ENCODE measurements at places on chromosomes 12 and 14.

- no peak for DNase-seq
Measured at GRCh38 chr12:112892856-112893255, 13.9 kb upstream of the OAS1 start.

DNA sequence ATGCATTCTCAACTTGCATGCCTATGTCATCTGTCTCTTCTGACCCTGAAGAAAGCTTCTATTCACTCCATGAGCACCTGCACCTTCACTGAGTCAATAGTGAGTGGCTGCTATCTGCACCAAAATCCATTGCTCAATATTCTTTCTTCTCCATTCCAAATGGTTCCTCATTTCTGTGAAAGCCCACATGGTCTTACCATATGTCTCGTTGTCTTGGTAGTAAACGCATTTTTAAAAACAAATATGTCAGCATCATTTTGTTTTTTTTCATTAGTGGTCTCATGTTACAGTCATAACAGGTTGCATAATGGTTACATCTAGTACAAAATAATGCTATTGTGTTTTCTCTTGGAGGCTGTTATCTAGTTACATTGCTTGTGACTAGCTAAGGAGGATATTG is 106.9 kb upstream of the CPM start:
- no peak for DNase-seq

DNA sequence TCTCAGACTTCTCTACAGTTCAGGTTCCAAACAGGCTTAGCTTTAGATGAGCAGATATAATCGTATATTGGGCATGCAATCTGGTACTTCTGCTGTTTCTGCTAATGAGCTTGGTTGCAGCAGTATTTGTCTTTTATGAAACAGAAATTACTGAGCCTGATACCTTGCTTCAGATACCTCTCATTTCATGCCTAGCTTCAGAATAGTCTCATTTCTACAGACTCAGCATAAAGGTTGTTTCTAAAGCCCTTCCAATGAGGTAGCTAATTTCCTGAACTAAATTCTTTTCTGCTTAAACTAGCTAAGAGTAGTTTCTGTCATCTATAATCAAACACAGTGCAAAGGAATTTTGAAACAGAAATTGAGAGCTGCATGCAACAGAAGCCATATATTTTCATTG is 275.0 kb upstream of the KITLG start:
- DNase-seq, result no peak

GRCh38 chr14:56659964-56660551 is 80.5 kb downstream of the TMEM260 start:
- DNase-seq, result no peak

- DNase-seq, result no peak
Measured at GRCh38 chr14:38743966-38744584, 359.0 kb downstream of the SEC23A start.

DNA sequence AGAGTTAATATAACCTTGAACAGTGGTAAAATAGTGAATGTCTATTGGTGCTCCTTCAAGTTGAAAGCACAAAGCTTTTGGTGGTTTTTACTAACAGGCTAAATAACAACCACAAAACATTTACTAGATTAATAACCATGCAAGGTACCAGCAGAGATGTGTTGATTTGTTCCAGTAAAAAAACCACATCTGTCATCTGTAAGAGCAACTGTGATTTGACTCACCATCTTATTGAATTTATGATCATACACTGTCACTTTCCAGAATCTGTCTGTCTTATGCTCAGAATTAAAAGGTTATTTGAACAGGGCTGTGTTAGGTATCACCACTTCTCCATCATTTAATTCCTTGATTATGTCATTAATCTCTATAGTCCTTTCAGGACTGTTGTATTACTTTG is 107.0 kb upstream of the PTHLH start:
- DNase-seq, result no peak
